ENCODE measurements at places on chromosomes 5 and 9. TPM values are rescaled to one million over a fixed set of nuclear protein-coding genes. Genes with fewer than 3 reads are reported as not detected.

The CEL gene
- not detected for total RNA-seq

The RAB3C gene
- total RNA-seq, result 0.10 TPM

- no peak for DNase-seq
These were observed 88.0 kb downstream of the FNBP1 start for GRCh38 chr9:129954868-129955550.

GRCh38 chr9:35091536-35091935 is 4.9 kb downstream of the PIGO start:
- DNase-seq, result no peak

- DNase-seq, result peak; percentile 17
These were observed 79.2 kb downstream of the MAST4 start for GRCh38 chr5:66675406-66675805.

GRCh38 chr5:10595672-10596309 is 31.9 kb downstream of the ANKRD33B start:
- DNase-seq, result peak; percentile 67

- DNase-seq, result no peak
These were observed 2.0 kb upstream of the MEIKIN start for GRCh38 chr5:131947445-131947844.

GRCh38 chr9:106326493-106326892 is 536.5 kb upstream of the ZNF462 start:
- DNase-seq, result no peak

DNA sequence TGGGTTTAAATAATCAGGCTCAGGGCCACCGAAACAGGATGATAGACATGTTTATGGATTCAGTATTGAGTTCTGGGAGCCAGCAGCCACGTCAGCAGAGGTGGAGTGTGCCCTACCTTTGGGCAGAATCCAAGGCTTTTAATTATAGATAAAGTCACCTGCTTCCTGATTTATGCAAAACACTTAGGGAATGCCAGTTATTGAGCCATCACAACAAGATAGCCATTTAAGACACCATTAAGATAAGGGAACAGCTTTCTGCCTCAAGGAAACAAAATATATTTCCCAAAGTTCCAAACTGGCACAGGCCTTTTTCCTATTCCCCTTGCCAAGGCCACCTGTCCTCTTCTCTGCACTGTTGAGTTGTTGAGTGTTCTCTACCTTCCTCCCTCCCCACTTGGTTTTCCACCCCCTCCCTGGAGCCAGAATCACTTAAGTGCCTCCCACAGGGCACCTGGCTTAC is 2.4 kb downstream of the CCL28 start:
- DNase-seq, result no peak

DNA sequence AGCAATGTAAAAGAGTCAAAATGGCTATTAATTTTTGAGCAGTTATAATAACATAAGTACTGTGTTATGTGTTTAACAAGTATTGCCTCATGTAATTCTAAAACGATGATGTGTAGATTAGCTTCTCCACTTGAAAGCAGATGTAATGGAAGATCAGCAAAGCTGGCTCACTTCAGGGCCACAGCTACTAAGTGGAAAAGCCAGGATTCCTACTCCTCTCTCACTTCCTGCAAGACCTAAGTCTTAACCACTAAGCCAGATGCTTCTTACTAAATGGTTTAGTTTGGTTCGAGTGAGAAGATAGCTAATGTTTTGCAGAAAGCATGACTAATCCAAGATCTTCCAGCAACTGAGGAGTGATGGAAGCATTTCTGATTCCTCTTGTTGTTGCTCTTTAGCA is 15.7 kb upstream of the TNC start:
- DNase-seq, result no peak

DNA sequence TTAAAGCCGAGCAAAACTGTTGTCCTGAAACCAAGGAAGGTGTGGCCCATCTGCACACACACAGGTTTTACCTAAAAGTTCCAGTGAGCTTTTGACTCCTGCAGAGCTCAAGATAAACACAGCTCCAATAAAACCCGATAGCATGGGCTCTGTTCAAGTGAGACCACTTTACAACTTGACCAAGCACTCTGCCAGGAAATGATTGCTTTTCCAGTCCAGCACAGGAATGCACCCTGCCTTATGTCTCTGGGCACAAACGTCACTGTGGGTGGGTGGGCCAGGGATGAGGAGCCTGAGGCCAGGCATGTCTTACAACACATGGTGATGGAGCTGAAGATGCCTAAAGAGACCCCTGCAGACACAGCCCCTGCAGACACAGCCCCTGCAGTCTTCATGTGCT is 115.3 kb downstream of the ROR2 start:
- no peak for DNase-seq

- DNase-seq, result no peak
These were observed 22.6 kb downstream of the CD180 start for GRCh38 chr5:67173959-67174358.

- no peak for DNase-seq
These were observed 75.4 kb upstream of the STARD4 start for GRCh38 chr5:111587728-111588127.

- no peak for DNase-seq
These were observed 365.2 kb downstream of the BRINP1 start for GRCh38 chr9:119003882-119004617.

DNA sequence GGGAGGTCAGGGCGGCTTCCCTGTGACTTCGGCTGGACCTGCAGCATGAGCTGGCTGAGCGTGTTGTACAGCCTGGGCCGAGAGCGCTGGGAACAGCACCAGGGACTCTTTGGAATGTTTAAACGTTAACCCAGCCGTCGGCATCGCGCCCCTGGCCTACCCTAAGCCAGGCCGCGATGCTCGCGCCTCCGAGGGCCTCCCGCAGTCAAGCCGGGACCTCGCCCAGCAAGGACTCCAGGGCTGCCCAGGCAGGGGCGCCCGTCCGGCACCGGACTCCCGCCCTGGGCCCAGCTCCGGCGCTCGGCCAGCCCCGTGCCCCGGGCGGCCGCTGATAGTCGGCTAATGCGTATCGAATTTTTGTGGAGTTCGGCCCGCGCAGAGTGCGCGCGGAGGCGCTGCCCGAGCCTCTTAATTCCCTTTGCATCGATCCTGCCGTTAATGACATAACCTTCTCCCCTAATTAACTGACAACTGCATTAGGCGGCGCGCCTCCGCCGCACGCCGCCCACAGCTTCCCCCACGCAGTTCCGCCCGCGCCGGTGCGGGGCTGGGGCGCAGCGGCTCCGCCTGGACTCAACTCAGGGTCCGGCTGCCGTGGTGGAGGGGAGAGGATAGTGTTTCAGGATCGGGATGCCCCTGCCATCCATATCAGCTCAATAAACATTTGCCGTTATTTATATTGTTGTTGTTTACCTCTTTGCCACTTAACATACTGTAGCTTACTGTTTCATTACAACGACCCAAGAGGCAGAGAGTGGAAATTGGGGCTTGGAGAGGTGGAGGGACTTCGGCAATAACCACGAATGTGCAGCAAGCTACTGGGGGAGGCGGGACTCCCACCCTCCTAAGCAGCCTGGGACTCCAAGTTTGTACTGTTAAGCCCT is 28.8 kb upstream of the CDC23 start:
- no peak for DNase-seq

Measured in gastrocnemius medialis (tissue), 4 donors.